ENCODE measurements at places on chromosomes 7 and 10.

GRCh38 chr10:44424298-44424697 lies 39.4 kb upstream of the CXCL12 start:
- no peak for DNase-seq

- DNase-seq: no peak
Measured at GRCh38 chr10:9188022-9188810, 1133.7 kb downstream of the GATA3 start.

GRCh38 chr7:27251136-27251651 lies 8.6 kb downstream of the EVX1 start:
- DNase-seq: no peak

DNA sequence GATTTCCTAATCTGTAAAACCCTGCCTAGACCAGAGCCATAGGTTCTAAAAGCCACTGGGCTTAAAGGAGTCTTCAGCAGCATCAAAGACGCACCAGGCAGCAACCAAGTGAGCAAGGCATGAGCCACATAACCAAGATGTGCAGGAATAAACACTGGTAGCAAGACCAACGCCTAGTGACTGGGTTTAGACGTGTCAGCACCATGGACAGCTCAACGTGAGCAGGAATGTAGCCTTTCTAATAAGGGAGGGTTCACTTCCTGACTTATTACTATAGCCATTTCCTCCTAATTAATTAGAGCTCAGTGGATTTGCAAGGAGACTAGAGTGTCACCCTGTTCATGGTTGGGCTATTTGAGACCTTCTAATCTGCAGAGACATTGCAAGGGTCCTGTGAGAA lies 223.7 kb downstream of the LHFPL3 start:
- DNase-seq: no peak

- DNase-seq: no peak
Measured at GRCh38 chr7:81839708-81840369, 70.0 kb upstream of the HGF start.

DNA sequence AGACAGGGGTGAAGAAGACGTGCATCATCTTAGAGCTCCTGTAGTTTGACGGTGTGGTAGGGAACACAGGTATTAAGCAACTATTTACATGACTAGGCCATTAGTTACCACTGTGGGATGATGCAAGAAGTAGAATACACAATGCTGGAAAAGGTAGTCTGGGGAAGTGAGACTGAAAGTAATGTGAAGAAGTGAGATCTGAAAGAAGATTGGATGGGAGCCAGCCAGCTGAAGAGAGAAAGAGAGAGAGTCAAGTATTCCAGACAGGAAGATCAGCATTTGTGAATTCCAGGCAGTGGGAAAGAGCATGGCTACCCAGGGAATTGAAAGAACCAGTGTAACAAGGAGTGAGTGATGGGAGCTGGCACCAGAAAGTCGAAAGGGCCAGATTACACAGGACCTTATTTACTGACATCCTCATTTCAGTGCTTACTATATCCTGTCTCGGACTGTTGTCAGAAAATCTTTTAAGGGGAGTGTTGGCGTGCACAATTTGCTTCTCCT lies 4.0 kb upstream of the CFAP58 start:
- DNase-seq: no peak

GRCh38 chr10:104608091-104608828 lies 32.8 kb upstream of the SORCS3 start:
- no peak for DNase-seq

DNA sequence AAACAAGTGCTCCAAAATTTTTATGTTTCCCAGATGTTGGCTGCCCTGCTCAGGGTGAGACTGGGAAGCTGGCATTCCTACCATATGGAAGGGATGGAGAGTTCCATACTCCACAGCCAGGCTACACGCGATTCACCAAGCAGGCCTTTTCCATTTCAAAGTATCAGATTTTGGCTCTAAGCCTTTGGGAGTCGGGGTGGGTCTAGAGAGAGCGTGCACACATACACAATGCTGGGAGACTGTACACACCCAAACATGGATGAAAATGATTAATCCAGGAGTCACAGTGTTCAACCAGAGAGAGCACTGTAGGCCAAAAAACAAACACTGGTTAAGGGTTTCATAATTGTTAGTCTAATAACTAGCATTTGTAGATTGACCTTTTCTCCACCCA lies 295.0 kb downstream of the BICC1 start:
- DNase-seq: no peak

DNA sequence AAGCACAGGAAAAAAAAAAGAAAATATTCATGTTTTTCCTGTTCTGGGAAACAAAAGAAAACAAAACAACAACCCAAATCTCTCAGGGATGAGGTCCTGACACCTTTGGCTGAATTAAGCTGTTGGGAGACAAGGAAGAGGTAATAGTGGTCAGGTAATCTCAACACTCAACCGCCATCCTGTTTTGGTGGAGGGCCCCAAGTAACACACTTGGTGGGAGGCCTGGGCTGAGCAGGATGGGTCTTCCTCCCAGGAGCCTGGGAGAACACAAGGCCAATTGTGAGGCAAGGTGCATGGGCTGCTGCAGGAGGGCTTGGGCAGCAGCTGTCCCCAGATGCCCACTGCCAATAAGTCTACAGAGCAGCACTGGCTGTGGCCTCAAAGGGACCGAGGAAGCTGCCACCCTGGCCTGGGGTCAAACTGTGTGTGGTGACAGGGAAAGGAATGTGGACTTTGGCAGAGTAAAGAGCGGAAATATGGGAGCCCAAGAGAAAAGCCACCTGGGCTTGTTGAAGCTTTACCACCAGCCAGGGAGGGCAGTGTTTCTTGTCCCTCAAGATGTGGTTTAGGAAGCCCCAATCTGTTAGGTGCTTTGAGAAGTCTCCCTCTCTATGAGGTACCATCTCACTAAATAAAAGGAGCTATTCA lies 93.5 kb upstream of the SLC25A13 start:
- no peak for DNase-seq

DNA sequence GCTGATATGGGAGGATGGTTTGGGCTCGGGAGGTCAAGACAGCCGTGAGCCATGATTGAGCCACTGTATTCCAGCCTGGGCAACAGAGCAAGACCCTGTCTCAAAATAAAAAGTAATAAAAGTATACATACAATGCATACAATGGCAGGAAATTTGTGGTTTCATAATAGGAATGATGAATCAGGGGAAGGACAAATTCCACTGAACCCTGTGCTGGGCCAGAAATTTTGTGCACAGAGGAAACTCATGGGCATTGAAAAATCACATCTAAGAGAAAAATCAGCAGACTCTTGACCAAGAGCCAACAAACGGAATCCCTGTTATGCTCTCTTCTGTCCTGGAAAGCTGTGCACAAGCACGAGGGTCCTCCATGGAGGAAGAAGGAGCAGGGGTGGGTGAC lies 35.1 kb downstream of the SEM1 start:
- no peak for DNase-seq

DNA sequence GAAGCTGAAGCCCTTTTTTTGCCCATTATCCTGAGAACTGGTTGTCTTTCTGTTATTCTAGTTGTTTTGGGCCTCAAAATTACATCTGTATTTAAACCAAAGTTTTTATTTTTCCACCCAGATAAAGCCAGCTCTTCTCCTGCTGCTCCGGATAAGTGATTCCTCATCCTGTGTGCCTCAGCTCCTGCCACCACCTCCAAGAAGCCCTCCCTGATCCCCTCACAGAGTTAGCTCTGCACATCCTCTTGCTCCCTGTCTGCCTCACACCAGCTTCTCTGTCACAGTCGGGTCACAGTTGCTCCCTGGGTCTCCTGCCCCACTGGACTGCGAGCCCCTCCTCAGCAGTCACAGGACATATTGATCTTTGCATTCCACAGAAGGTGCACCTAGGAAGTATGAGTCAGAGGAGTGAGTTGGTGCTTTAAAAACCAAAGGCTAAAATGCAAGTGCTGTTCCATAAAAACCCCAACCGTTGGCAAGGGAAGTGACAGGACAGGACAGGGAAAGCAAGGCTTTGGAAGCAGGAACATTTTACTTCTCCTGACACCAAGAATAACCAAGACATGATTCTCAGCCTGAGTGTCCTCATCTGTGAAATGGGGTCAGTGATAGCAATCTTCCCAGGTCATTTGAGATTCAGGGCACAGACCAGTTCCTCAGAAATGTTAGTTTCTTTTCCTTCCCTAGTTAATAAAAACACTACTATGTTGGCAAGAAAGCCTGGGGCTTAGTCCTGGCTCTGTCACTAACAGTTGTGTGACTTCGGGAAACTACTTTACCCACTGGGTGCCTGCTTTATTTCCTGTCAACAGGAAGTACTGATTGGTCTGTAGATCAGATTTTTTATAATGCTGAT lies 36.5 kb upstream of the EEPD1 start:
- peak; percentile 26 for DNase-seq

GRCh38 chr7:94087664-94088352 lies 83.7 kb upstream of the BET1 start:
- DNase-seq: peak; percentile 71

- DNase-seq: no peak
Measured at GRCh38 chr10:52525761-52526160, 211.7 kb downstream of the DKK1 start.

DNA sequence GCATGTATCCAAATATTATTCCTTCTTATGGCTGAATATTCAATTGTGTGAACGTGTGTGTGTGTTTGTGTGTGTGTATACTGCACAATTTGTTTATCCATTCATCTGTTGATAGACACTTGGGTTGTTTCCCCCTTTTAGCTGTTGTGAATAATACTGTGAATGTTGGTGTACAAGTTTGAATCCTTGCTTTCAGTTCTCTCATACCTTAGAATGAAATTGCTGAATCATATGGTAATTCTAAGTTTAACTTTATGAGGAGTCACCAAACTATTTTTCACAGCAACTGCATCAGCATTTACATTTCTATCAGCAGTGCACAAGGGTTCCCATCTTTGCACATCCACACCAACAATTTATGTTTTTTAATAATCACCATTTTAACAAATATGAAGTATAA lies 86.9 kb upstream of the GATAD1 start:
- DNase-seq: no peak

DNA sequence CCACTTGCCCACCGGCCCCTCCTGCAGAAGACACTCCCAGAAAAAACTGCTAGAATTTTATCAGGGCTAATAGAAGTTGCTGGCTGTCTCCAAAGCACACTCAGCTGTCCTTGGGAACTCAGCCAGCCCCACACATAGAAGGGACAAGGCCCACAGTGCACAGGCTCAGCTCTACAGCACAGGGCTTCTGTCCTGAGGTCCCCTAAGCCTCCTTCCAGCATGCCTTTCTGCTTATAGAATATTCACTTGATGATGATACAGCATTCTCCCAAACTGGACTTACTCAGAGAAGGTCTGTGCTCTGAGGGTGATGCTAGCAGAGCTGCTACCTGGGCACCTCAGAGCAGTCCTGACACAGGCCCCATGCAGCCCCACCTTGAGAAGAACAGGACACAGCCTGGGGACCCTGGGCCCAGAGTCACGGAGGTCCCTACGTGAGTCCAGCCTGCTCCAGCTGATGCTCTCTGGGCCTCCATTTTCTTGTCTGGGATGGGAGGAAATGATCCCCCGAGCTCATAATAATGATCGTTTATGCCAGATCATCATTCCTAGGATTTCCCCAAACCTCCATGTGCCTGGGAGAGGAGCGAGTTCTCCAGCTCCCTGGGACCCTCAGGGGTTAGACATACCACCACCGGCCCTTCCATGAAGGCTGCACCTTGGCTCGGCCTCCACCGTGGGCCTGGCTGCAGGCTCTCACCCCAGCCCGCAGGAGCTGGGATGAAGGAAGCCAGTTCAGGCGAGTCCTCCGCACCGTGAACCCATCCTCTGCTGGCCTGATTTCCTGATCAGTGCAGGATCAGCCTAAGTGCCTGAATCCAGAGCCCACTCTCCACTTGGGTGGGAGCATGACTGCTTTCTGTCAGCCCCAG lies 145.6 kb downstream of the ZNF248 start:
- no peak for DNase-seq

- DNase-seq: no peak
Measured at GRCh38 chr10:129390147-129390546, 76.9 kb upstream of the MGMT start.
